ENCODE measurements at places on chromosomes 16 and 17.

GRCh38 chr16:22098405-22099255 lies 6.3 kb downstream of the VWA3A start:
- peak; percentile 54 for DNase-seq

DNA sequence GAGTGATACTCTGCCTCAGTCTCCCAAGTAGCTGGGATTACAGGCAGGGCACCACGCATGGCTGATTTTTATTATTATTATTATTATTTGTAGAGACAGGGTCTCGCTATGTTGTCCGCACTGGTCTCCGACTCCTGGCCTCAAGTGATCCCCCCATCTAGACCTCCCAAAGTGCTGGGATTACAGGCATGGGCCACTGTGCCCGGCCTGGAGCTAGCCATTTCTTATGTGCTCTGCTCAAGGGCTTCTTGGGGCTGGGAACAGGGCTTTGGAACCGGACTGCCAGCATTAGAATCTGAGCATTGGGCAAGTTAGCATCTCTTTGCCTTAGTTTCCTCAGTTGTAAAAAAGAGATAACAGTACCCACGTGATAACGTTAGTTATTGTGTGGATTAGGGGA lies 111.3 kb downstream of the C16orf78 start:
- no peak for DNase-seq

GRCh38 chr16:87044032-87044382 lies 273.2 kb downstream of the C16orf95 start:
- DNase-seq: no peak

DNA sequence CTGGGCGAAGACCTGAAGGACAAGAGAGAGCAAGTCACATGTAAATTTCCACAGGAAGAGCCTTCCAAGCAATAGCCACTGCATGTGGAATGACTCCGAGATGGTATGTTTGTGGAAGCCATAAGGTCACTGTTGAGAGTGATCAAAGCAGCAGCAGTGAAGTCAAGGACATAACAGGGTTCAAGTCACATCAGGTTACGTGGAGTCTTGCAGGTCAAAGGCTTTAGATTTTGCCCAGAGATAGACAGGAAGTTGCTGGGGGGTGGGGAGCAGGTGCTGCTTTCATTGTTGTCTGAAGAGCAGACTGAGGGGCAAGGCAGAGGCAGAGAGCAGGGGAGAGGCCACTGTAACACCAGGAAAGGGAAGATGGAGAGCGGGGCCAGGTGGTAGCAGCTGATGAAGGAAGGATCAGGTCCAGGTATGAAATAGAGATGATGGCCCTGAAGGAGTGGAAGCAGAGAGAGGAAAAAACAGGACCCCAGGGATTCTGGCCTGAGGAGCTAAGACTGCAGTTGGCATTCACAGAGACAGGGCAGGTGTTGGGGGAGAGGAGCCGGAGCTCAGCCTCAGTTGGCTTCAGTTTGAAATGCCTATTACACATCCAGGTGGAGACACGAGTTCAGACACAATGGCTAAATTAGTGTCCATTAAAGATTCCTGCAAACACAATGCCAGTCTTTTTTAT lies 129.3 kb upstream of the AXIN2 start:
- no peak for DNase-seq
